ENCODE measurements at places on chromosomes 16 and 17.

DNA sequence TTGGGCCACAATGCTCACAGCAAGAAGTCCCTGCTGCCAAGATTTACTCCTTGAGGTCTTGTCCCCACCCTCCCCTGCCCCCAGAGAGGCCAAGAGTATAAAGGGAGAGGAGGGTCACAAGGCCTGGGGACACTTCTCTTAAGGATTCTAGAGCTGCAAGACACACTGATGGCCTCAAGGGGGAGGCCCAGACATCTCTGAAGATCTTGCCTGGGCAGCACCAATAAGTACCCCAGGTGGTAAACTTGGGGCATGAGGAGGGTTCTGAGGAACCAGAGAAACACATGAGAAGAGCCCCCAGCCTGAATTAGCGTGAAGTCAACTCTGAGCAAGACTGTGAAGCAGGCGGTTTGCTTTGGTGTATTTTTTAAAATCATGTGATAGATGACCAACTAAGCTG lies 26.8 kb upstream of the MTMR4 start:
- H3K36me3 ChIP-seq = no peaks in the 10 kb centered on the region
- peak; percentile 58 for DNase-seq
- H3K27ac ChIP-seq = no peak overlapping the region
- no peak overlapping the region for H3K4me3 ChIP-seq
- H3K27me3 ChIP-seq = peaks cover 3% of the 10 kb centered on the region

- no peak for DNase-seq
- peaks cover 34% of the 10 kb centered on the region for H3K36me3 ChIP-seq
- peaks cover 56% of the 10 kb centered on the region for H3K4me1 ChIP-seq
- no peak overlapping the region for H3K4me3 ChIP-seq
- no peak overlapping the region for H3K27ac ChIP-seq
These were observed 18.8 kb downstream of the TNRC6A start for GRCh38 chr16:24748242-24748641.

DNA sequence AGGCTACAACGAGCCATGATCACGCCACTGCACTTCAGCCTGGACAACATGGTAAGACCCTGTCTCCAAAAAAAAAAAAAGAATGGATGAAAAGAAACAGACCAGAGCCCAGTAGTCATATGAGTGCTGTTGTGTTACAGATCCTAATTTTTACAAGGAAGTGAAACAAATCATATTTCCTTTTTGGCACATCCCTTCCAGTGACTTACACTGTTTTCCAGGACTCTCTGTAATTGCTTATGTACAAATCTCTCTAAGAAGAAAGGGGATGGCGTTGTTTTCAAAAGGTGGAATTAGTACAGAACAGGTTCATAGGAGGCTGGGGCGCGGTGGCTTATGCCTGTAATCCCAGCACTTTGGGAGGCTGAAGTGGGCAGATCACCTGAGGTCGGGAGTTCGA lies 19.8 kb upstream of the ZNF594 start:
- no peak overlapping the region for H3K4me3 ChIP-seq
- no peaks in the 10 kb centered on the region for H3K36me3 ChIP-seq
- H3K27me3 ChIP-seq = no peaks in the 10 kb centered on the region
- no peak for DNase-seq
- H3K4me1 ChIP-seq = no peaks in the 10 kb centered on the region

- peaks cover 5% of the 10 kb centered on the region for H3K36me3 ChIP-seq
- H3K27ac ChIP-seq = peak overlapping the region; percentile 87
- peaks cover 31% of the 10 kb centered on the region for H3K4me1 ChIP-seq
- DNase-seq = no peak
These were observed 1.5 kb upstream of the CMIP start for GRCh38 chr16:81442916-81443687.

All from activated CD4-positive, alpha-beta T cell treated with anti-CD3 and anti-CD28 coated beads, Interleukin-2, amount 10 ng/mL, durations not matched to agents 24 days and 14 days (primary cell).